Hepatic stellate cell (primary cell): ENCODE measurements at places on chromosomes 7 and 10.

- no peak for DNase-seq
Observed at GRCh38 chr10:71475243-71475871, 78.6 kb downstream of the CDH23 start.

DNA sequence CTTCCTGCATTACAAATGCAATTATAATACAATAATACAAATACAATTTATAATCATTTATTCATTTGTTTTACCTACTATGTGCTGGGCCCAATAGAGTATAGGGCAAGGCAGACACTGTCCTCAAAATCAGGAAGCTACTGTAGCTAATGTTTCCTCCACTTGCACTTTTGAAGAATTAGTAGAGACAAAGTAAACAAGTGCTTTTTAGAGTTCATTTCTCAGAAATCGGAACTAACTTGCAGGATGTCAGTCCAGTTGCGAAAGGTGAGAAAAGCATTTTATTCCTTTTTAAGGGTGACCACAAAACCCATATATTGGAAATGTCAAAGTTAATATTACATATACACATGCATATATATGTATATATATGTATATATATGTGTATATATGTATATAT is 14.2 kb downstream of the ADRB1 start:
- no peak for DNase-seq

- no peak for DNase-seq
Observed at GRCh38 chr10:93154531-93154930, 80.8 kb downstream of the CYP26A1 start.

DNA sequence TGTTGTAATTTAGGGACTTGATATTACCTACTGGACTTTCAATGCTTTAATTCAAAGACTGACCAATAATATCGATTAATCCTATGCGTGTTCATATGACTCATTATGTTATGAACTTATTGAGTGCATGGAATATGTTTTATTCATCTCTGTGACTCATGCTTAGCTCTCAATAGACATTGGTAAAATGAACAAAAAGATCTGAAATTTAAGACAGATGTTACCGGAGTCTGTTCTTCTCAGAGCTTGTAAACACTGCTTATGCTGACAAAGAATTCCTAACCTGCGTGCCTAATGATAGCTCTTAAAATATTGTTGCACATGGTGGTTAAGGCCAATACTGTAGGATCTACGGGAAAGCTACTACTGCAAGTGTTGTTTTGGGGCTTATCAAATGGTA is 131.5 kb upstream of the ACBD5 start:
- DNase-seq = no peak

DNA sequence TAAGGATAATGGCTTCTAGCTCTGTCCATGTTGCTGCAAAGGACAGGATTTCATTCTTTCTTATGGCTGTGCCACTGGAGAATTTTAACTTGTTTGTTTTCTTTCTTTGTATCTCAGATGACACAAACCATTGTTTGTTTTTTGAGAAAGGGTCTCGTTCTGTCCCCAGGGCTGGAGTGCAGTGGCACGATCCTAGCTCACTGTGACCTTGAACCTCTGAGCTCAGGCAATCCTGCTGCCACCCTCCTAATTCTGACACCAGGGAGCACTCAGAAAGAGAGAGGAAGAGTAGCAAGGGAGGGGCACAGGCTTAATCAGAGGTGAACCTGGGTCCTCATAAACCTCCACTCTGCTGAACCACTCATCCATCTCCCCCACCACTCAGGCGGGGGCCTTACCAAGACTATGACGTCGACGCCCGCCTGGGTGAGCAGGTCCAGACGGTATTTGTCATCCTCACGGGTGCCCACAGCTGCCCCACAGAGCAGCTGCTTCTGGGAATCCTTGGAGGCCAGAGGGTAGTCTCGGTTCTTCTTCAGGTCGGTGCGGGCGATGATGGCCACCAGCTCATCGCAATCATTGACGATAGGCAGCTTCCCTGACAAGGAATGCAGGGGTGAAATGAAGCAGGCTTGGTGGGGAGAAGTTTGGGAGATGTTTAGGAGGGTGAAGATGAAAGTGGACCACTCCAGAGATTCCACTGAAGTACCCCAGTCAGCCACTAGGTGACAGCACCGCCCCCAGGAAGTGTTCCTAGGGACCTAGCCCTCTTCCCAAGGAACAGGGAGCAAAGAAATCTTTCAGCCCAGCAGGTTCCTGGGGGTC is 11.6 kb downstream of the IMPDH1 start:
- DNase-seq = peak; percentile 78

DNA sequence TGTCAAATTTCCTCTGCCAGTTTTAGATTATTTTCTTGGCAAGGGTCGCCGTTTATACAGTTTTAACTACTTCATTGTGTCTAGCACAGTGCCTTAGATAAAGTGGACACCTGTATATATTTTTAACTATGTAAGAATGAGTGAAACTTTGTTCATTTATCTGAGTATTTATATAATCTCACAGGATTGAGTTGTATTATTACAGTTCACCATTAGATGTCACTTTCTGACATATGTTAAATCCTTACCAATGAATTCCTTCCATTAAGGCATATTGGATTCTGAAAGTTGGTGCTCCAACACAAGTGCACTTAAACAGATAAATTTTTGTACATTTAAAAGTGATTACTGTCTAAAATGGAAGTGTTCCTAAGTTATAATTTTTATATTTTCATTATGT is 43.0 kb downstream of the ZMYND11 start:
- DNase-seq = no peak

- DNase-seq = no peak
Observed at GRCh38 chr7:20514364-20514763, 101.1 kb upstream of the ABCB5 start.

DNA sequence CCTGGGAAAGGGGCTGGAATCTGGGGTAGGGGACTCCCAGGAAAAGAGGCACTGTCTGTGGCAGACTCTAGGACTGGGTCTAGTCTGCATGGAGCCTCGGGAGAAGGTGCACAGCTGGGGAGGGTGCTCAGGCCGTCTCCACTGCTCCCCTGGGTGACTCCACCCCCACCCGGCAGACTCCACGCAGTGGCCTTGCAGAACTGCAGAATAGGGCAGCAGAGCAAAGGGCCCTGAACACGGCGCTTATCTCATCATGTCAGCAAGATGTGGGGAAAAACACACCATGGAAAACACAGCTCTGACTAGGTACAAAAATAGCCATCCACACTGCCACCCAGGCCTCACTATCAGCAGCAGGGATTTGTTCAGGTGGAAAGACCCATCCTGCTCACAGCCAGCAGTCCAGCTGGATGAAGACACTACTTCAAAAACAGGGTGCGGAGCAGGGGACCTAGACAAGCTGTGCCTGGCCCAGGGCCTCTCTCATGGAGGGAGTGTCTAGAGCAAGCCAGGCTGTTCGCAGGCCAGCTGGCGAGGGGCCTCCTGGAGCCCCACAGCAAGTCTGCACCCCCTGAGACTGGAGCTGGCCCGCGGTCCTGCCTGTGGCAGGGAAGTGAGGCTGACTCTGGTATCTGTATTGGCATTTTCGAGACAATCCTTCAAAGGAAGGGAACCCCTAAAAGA is 11.7 kb downstream of the MAT1A start:
- no peak for DNase-seq

- DNase-seq = no peak
Observed at GRCh38 chr7:24896031-24896501, 83.9 kb downstream of the OSBPL3 start.

DNA sequence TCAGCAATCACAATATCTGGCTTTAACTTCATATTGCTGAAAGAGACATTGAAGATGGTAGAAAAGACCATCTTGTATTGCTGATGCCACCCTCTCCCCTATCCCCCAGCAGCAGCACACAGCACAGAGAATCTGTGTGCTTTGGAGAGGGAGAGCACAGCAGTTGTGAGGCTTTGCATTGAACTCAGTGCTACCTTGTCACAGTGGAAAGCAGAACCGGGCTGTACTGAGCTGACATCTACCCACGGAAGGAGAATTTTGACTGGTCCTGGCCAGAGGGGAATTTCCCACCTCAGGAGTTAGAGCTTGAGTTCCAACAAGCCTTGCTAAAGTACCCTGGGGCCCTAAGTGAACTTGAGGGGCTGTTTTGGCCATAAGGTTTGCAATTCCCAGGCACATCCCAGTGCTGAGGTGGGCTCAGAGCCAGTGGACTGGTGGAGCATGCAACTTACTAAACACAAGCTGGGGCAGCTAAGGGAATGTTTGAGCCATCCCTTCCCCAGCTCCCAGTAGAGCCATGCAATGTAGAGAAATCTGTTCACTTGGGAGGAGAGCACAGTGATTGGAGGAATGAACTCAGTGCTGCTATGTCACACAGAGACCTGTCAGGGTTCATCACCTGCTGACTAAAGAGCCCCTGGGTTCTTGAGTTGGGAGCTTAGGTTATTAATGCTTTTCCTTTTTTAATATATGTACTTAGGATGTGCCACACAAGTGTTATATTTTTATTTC is 62.1 kb downstream of the OR13A1 start:
- DNase-seq = no peak

- DNase-seq = no peak
Observed at GRCh38 chr7:92039900-92040299, 94.4 kb downstream of the CYP51A1 start.

GRCh38 chr7:5546626-5547025 is 123.0 kb upstream of the TNRC18 start:
- no peak for DNase-seq

DNA sequence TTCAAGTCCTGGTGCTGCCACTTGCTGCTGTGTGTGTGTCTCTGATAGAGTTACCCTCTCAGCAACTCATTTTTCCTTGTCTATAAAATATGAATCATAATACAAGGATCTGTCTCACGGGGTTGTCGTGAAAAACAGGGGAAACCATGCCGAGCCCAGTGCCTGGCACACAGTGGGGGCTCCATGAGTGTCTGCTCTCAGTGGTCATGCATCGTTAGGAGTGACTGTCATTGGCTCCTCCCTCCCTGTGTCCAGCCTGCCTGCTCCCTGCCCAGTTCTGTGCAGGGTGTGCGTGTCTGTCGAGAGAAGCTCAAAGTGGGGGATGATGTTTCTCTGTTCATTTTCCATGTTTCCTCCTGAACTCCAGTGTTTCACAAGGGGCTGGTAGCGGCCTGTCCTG is 83.6 kb upstream of the LRRC4 start:
- no peak for DNase-seq

GRCh38 chr10:28135258-28135657 is 136.4 kb upstream of the ODAD2 start:
- DNase-seq = no peak

- DNase-seq = no peak
Observed at GRCh38 chr7:44320141-44320540, 5.3 kb downstream of the CAMK2B start.

GRCh38 chr10:72375173-72375572 is 20.5 kb upstream of the DNAJB12 start:
- DNase-seq = peak; percentile 24

GRCh38 chr7:106462365-106462859 is 177.6 kb upstream of the NAMPT start:
- peak; percentile 11 for DNase-seq

- DNase-seq = no peak
Observed at GRCh38 chr7:87413029-87413428, 62.5 kb downstream of the ABCB4 start.

DNA sequence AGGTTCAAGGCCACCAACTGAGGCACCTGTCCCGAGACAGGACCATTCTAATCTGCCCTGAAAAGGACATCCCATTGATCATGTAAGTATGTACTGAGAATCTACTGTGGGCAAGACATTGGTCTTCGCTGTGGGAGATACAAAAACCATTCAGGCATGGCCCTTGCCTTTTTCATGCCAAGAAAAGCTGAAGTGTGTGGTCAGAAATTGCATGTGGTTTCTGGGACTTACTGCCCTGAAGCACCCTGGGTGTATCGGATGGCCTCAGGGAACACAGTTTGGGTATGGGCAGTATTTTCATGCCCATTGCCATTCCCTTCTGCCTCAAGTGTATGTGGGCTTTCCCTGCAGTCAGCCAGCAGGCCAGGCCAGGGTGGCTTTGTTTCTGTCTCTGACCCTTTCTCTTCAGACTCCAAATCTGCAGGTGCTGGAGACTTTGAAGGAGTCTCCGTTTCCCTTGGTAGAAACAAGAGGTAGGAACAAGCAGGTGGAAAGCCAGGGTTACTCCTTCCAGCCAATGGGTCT is 285.7 kb downstream of the ZEB1 start:
- no peak for DNase-seq

GRCh38 chr10:60029475-60029874 is 123.1 kb upstream of the CCDC6 start:
- DNase-seq = no peak
